ENCODE measurements at places on chromosomes 6 and 20.
A peak's percentile ranks its signal among the peaks of the same experiment; 100 is the strongest.

GRCh38 chr6:93282521-93283031 lies 136.8 kb downstream of the EPHA7 start:
- no peaks in the 10 kb centered on the region for H3K27me3 ChIP-seq
- no peak for DNase-seq
- H3K36me3 ChIP-seq: no peaks in the 10 kb centered on the region
- no peak overlapping the region for H3K4me3 ChIP-seq
- H3K4me1 ChIP-seq: no peaks in the 10 kb centered on the region
- H3K27ac ChIP-seq: no peak overlapping the region

- H3K4me1 ChIP-seq: no peaks in the 10 kb centered on the region
- H3K36me3 ChIP-seq: no peaks in the 10 kb centered on the region
- H3K27ac ChIP-seq: no peak overlapping the region
- H3K27me3 ChIP-seq: peaks cover 4% of the 10 kb centered on the region
Measured at GRCh38 chr20:17421493-17421892, 109.7 kb downstream of the BFSP1 start.

DNA sequence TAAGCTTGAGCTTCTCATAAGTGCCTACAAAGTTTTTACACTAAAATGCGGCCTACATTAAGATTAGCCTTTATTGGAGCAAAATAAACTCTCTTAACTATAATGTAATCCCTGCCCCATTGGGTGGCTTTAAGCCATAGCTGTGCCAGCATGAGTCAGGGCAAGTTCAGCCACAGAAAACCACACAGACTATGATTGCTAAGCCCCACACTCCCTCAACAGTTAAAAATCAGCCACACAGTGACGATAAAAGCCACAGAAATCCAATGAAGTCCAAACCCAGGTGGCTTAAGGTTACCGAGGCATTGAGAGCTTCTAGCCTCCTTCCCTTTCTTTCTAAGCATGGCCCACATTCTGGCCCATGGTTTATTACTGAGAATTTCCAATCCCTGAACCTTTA lies 61.6 kb downstream of the GRM1 start:
- H3K36me3 ChIP-seq: no peaks in the 10 kb centered on the region
- H3K4me3 ChIP-seq: no peak overlapping the region
- no peak overlapping the region for H3K27ac ChIP-seq
- H3K27me3 ChIP-seq: no peaks in the 10 kb centered on the region

DNA sequence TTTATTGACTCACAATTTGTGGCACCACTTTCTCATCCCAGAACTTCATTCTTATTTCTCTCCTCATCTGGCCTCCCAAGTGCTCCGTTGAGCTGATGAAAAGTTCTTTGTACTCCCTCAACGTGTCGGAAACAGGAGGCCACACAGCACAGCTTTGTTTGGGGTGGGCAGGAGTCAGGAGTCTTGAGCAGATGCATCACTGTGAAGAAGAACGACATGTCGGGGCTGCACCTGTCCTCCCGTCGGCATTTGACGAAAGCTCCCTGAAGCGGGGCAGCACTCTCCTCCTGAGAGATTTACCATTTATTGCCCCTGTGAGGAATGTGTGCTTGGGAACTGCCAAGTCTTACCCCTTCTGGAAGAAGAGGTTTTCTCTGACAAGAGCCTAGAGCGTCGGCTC lies 28.1 kb downstream of the TAF8 start:
- H3K36me3 ChIP-seq: peaks cover 51% of the 10 kb centered on the region
- H3K4me1 ChIP-seq: no peaks in the 10 kb centered on the region
- no peak overlapping the region for H3K4me3 ChIP-seq
- H3K27me3 ChIP-seq: no peaks in the 10 kb centered on the region
- DNase-seq: no peak

DNA sequence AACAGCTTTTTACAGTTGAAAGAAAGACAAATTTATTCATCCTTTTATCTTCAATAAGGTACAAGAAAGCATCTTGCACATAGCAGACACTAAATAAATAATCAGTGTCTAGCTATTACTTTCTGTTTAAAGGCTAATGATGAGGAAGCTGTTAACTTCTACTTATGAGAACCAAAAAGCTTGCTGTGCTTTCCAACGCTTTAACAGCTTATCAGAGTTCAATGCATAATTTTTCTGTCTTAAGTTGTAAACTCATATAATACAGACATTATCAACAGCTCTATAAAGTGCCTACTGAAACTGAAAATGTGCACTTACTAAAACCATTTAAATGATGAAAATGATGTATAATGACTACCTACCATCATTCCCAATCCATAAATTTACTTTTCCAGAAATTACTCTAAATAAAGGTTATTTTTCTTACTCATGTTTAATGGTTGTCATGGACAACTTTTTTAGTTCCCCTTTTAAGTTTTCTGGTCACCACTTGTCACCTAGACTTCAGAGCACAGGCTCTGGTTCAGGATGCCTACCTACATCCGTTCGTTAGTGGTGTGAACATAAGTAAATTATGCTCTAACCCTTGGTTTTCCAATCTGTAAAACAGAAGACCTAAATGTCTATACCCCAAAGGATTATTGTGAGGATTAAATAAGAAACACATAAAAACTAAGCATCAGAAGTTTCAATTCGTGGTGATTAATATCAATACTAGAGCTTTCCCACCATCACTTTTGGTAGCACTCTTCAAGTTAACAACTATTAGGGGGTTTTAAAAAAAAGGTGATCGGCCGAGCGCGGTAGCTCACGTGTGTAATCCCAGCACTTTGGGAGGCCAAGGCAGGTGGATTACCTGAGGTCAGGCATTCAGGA lies 8.0 kb downstream of the PNISR start:
- H3K27me3 ChIP-seq: no peaks in the 10 kb centered on the region
- peaks cover 31% of the 10 kb centered on the region for H3K36me3 ChIP-seq
- H3K4me3 ChIP-seq: no peak overlapping the region
- H3K4me1 ChIP-seq: peaks cover 27% of the 10 kb centered on the region
- no peak for DNase-seq

GRCh38 chr6:42963855-42964605 lies 3.5 kb downstream of the GNMT start:
- peaks cover 19% of the 10 kb centered on the region for H3K4me1 ChIP-seq
- H3K27me3 ChIP-seq: peaks cover 24% of the 10 kb centered on the region
- no peak overlapping the region for H3K4me3 ChIP-seq
- peaks cover 21% of the 10 kb centered on the region for H3K36me3 ChIP-seq

GRCh38 chr20:3045042-3045815 lies 623 bp upstream of the MRPS26 start:
- DNase-seq: no peak
- H3K27ac ChIP-seq: peak overlapping the region; percentile 58
- no peaks in the 10 kb centered on the region for H3K27me3 ChIP-seq

Measured in activated naive CD4-positive, alpha-beta T cell treated with anti-CD3 and anti-CD28 coated beads, Interleukin-2, amount 10 ng/mL, durations not matched to agents 7 days and 5 days (primary cell).